Activated CD4-positive, alpha-beta T cell treated with anti-CD3 and anti-CD28 coated beads for 1 hour (primary cell): ENCODE measurements at places on chromosomes 5 and 9.

- DNase-seq, result no peak
Observed at GRCh38 chr5:93358176-93358575, 222.8 kb downstream of the NR2F1-AS1 start.

- DNase-seq, result no peak
Observed at GRCh38 chr9:91061506-91061905, 259.9 kb downstream of the SYK start.

DNA sequence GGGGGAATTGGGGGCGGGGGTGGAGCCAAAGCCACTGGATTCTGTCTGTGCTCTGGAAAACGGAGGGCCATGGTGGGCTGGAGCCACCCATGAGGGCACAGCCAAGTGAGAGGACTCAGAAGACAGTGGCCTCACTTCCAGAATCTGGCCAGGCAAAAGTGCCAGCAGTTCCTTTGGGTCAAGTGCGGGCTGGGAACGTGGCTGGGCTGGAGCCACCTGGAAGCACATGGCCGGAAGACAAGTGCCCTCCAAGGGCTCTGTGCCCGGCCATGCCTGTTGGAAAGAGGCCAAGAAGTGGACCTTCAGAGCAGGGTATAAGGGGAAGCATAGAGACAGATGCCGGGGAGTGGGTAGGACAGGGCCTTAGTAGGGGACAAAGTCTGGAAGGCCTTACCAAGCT is 11.7 kb upstream of the SH3PXD2B start:
- DNase-seq, result no peak

DNA sequence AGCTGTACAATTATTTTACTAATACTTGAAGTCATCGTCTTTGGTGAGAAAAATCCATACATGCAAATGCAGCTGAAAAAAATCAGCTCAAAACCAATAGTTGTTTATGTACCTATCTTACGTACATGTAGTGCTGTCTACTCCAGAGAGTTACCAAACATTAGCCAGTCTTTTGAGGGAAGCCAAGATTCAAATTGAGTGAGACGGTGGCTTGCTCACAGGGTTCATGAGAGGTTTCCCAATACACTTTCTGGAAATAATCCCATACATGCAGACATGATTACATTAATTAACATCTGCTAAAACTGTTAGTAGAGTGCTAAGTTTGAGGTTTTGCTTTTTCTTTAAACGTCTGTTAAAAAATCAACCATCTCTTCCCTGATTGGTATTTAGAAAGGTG is 2.3 kb downstream of the C9orf72 start:
- DNase-seq, result no peak
